A549 (cell line): ENCODE measurements at places on chromosomes 7 and 10.

- DNase-seq = peak; percentile 47
These were observed 29.3 kb upstream of the CCL24 start for GRCh38 chr7:75842836-75843446.

- DNase-seq = no peak
These were observed 110.2 kb downstream of the SRI start for GRCh38 chr7:88109612-88110011.

- no peak for DNase-seq
These were observed 93.8 kb downstream of the WDR37 start for GRCh38 chr10:1149793-1150637.

- DNase-seq = no peak
These were observed 45.5 kb upstream of the ADARB2 start for GRCh38 chr10:1782841-1783240.

DNA sequence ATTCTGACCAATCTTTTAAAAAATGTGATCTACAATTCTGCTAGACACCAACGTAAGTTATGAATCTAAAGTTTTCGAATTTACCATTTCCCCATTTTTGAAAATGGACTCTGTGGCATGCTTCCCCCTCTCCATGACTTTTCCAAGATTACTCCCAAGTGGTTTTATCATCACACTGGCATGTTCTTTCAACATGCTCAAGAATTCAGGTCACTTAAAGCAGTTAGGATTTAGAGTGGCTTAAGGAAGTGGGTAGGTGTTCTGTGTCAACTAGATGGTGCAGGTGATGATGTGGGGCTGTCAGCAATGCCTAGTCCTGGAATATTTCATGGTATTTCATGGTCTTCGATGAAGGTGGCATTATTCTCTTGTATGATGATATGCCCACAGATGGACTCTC lies 164.0 kb upstream of the ASAH2 start:
- no peak for DNase-seq

DNA sequence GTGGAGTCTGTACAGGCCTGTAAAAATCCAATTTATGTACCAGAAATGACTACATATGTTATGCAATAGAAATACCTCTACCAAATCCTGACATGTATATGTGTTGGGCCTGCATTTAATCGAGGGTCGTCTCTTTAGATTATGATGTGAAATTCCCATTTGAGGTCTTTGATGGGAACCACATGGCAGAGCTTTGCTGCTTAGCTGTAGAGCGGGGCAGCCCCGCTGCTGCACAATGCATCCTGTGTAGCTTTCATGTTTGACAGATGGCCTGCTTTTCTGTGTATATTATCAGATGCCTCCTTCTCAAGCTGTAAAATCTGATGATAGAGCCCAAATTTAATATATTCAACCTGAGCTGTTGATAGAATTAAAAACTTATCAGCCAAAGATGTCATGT lies 65.8 kb downstream of the RAB18 start:
- DNase-seq = no peak

GRCh38 chr7:6178298-6179029 lies 94.0 kb downstream of the CYTH3 start:
- DNase-seq = no peak

DNA sequence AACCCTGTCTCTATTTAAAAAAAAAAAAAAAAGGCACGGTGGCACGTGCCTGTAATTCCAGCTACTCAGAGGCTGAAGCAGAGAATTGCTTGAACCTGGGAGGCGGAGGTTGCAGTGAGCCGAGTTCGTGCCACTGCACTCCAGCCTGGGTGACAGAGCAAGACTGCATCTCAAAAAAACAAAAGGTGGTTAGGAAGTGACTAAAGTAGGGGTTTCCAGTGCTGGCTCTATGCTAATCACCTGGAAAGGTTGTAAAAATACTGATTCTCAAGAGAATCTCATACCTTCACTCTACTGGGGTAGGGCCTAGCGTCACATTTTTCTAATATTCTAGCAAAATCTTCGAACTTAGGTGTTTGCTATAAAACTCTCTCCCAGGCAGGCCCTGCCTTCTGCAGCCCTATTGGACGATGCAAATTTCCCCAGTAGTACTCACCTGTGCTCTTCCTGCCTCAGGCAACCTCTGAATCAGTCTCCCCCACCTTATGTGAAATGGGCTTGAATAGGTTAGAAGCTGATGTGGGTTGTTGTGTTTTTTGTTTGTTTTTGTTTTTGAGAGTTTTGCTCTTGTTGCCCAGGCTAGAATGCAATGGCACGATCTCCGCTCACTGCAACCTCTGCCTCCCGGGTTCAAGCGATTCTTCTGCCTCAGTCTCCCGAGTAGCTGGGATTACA lies 3.5 kb downstream of the ZP3 start:
- no peak for DNase-seq

- DNase-seq = no peak
These were observed 16.6 kb downstream of the ZNF777 start for GRCh38 chr7:149444287-149444686.

DNA sequence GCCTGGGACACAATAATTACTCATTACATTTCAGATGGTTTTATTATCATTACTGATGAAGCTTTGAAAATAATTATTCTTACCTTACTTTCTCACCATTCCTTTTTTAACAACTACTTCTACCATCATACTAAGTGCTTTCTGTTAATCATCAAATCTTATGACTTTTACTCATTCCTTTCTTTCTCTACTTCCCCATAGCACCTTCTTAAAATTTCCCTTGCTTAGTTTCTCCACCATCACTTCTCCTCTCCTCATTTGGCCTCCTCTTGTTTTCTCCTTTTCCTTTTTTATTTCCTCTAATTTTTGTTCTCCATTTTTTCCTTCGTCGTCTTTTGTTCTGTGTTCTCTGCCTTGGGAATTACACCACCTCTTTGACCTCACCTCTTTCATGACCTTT lies 303.2 kb upstream of the KAT6B start:
- DNase-seq = no peak

DNA sequence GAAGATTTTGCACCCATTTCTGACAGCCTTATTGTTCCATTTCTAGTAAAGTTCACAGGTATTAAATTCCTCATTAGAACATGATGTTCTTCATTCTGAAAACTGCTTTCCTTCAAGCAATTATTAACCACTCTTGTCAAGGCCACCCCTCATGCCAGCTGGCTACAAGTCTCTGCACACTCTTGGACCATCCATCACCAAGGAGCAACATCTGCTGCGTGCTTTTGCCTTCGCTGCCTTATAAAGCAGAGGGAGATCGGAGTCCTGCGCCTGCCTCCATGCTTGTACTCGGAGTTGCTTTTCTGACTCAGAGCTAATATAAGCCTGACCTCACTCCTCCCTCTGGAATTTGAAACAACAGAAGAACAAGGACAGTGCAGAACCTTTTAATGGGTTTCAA lies 529.9 kb upstream of the DPP6 start:
- no peak for DNase-seq

DNA sequence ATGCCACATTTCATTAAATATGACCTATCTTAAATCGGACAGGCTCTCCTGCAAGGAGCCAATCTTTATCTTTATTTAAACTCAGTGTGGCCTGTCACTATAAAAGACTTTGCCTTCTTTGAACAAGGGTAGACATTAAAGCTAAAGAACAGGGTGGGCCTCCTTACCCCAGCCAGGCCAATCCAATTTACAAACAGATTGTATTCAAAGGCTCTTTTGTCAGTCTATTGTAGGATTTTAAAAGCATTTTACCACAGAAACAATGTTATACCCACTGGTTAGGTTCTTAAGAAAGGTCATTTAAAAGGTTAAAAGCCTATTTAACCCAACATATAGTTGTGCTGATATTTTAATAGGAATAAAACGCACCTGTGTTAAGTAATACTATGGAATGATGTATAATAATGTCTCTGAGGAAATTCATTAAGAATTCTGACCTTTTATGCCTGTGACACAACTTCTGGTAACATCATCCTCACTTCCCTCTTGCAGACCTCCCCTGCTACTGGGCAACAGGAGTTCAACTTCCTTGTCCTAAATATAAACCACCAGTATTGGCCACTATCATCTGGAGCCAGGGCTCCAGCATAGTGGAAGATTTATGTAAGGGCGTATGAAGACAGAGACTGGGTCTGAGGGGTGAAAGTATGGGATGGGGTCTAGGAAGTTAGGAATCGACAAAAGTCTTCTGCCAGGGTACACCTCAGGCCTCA lies 32.5 kb downstream of the MTERF1 start:
- no peak for DNase-seq

DNA sequence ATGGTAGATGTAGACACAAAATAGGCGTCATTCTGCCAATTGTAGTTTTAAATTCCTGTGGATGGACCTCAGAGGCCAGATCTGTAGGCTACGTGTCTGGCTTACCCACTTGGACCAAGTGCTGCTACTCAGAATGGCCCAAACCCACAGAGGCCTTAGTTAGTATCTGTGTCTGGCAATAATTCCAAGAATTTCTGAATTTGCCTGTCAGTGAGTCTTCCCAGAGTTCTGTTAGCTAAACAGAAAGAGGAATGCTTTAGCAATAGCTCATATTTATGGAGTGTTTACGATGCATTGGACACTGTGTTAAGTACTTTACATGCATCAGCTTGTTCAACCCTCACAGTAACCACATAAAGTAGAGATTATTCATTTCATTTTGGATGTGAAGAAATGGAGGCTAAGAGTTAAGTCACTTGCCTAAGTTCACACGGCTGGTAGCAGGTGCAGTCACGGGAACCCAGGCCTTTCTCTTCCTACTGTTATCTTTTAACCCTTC lies 231.8 kb downstream of the PTEN start:
- DNase-seq = no peak

DNA sequence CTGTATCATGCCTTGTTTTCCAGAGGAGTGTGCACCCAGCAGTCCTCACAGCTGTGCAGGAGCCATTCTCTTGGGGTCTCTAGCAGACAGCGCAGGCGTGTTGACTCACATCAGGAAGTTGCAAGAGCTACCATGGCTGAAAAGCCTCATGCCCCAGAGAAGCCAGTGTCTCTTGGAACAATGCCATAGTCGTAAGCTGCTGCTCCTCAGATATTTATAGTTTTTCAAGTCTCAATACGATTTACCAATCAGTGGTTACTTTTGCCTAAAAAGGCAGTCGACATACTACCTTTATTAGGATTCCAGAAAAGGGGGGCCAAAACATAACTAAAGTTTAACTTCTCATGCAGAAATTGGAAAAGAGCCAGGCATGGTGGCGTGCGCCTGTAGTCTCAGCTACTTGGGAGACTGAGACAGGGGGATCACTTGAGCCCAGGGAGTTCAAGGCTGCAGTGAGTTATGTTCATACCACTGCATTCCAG lies 407.7 kb downstream of the PARD3 start:
- no peak for DNase-seq

DNA sequence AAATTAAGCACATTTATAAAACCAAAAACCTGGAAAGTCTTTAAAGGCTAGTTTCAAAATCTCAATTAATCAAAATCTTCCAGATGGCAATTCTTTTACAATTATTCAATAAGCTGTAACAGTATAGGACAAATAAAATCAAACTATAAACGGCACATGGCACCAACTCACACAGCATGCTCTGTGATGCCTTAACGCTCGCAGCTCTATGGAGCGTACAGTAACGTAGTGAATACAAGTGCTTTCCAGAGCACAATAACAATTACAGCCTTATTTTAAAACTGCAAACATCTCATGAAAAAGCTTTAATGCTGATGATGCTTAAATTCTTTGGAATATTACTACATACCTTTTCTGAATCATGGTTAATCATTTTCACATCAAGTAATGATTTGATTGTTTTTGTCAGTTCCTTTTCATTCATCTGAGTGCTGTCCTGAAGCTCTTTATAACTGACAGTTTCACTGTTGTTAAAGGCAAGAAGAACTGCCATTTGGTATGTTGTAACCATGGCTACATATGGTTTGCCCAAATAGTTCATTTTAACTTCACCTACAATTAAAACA lies 74.2 kb downstream of the CUL2 start:
- DNase-seq = no peak

DNA sequence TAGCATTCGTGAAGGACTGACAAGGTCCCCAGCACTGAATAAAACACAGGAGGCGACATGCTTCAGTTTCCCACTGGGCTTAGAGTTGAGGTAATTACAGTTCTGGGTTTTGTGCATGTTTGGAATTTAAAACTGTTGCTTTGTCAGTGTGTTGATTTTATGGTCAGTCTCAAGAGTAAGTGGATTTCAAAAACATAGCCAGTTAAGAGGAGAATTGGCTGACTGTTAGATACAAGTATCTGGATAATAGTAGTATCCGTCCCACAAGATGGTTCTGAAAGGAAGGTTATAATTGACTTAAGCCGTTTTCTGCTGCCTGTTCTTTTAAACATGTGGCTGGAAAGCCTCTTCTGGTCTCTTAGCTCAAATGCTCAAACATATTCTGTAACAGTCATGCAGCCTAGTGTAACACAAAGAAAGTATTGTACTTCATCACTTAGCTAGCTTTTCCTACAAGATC lies 170.9 kb downstream of the POLR1F start:
- DNase-seq = no peak

DNA sequence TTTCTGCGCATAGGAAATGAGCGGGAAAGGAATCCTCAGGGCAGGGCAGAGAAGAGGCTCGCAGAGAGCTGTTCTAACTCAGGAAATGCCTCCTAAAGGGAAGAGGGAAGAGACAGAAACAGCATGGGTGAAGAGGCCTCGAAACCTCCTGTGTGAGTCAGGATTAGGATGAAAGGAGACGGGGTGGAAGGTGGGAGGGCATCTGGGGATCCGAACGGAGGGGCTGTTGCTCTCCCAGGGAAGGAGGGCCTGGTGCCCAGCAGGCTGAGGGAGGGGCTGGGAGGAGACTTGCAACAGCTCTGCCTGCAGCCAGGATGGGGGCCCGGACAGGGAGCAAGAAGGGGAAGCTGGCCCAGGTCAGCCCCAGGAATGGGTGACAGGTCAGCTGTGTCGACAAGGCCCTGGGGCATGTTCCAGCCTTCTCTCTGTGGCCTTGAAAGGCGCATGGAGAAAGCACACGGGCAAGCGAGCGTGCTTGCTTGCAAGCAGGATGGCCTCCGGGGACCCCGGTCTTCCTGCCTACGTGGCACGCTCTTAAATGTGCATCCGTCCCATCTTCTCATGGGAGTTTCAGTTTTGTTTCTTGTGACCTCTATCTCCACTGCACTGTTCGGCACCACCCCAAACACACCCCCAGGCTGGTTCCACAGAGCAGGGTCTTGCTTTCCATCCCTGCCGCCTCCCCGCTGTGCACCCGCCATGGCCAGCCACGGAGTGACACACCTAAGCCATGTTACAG lies 63.5 kb downstream of the HIPK2 start:
- DNase-seq = no peak

- no peak for DNase-seq
These were observed 299.9 kb upstream of the LRRTM3 start for GRCh38 chr10:66625709-66626590.

DNA sequence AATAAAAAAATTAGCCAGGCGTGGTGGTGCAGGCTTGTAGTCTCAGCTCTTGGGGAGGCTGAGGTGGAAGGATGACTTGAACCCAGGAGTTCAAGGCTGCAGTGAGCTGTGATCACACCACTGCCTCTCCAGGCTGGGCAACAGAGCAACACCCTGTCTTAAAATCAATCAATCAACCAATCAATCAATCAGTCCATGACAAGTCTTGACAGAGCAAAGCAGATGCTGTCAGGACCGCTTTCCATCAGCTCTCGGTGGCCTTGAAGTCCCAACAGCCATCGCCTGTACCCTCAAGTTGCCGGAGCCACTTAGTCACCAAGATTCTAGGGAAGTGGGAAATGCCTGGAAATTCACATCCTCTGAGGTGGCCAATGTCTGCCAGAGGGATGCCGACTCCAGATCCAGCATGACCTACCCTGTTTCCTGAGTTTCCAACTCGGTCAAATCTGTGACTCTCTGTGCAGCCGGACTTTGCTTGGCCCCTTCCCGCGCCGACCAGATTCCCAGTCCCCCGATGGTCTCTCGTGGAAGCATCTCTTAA lies 871 bp upstream of the CCL24 start:
- DNase-seq = no peak

GRCh38 chr10:70551466-70551865 lies 51.1 kb downstream of the PRF1 start:
- DNase-seq = no peak

GRCh38 chr10:80500572-80501380 lies 36.9 kb upstream of the SH2D4B start:
- peak; percentile 21 for DNase-seq
